ENCODE measurements at places on chromosomes 1 and 21. TPM values are rescaled to one million over a fixed set of nuclear protein-coding genes. Genes with fewer than 3 reads are reported as not detected.

GRCh38 chr1:21156019-21156418 is 20.7 kb downstream of the EIF4G3 start:
- DNase-seq = no peak

Gene CLCA2
- not detected for total RNA-seq

Gene C1QB
- total RNA-seq = 79.0 TPM

DNA sequence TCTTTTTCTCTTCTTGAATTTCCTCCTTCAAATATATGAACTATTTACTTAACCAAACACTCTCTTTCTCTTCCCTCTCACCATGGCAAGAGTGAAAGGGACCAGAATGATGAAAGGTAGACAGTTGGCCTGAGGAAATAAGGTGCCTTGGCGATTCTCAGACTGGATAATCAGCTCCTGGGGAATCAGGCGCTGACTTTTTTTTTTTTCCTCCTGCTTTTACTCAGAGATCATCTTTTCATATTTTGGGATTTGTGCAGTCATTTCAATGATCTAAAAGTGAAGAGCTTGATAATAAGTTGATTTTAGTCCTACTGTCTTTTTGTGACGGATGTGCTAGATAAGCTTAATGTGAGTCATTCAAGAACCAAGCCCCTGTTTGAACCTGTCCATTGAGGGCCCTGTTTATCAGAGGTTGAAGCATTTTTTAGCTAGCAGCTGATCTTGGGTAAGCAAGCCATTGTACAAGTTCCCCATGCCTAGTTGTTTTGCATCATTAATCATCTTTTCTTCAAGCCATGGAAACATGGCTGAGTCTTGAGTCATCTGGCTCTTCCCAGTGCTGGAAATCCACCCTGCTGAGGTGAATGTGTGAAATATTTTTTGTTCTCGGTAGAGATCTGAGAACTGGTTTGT is 40.8 kb downstream of the ITSN1 start:
- DNase-seq = no peak

Gene CELA3B
- total RNA-seq = 7.4 TPM

Gene SELP
- total RNA-seq = 0.78 TPM

- peak; percentile 68 for DNase-seq
These were observed 28.6 kb upstream of the ZNF697 start for GRCh38 chr1:119676571-119677206.

DNA sequence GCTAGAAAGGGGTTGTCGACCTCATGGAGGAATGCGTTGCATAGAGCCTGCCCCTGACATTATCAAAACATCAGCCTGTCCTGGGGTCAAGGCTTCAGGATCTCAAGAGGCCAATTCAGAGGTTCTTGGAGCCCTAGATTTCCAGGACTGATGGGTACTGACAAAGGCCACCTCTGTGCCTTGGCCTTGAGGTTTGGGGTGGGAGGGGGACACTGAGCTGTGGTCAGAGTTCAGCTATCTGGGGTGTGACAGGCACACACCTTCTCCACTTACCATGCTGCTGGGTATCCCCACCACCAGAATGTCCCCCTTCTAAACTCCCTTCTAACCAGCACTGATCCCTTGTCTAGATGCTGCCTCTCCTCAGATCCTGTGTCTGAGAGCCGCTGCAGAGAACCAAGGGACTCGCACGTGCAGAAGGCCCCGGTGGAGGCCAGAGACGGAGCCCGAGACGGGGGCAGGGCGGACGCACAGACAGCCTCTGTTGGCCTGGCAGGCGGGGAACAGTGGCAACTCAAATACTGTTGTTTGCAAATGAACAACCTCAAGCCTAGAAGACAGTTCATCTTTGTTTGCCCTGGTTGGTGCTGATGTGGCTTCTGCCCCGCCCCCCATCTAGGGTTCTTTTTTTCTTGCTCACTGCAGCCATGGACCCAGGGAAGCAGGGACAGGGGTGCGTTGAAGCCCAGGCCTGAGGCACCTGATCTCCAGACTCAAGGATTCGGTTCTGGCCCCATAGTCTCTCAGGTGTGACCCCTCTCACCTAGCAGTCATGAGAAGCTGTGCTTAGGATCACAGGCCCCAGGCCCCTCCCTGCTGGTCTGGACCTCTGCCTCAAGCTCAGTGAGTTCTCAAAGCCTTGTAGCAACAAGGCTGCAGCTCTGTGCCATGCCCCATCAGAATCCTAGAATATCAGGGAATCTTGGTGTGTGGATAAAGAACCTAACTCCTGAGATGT is 28.1 kb upstream of the CSF1 start:
- DNase-seq = peak; percentile 37

Gene NBPF6
- total RNA-seq = not detected

Gene TP53BP2
- total RNA-seq = 11.6 TPM

GRCh38 chr1:112395256-112395820 is 676 bp upstream of the CTTNBP2NL start:
- no peak for DNase-seq

DNA sequence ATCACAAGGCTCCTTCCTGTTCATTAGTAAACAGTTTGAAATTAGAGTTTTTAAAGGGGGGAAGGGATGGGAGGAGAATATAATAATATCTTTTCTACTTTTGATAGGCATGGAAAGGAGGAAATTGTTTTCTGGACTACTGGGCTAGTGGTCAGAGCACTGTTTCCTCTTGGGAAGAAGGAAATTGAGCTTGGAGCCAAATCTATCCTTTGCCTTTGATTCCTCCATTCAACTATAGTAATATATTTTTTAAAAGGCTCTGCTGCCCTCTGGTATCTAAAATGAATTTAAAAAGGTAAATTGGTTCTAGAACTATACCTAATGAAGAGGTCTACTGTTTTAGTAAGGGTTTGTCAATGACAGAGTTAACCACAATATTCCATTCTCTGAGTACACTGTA is 5.9 kb downstream of the IARS2 start:
- no peak for DNase-seq

DNA sequence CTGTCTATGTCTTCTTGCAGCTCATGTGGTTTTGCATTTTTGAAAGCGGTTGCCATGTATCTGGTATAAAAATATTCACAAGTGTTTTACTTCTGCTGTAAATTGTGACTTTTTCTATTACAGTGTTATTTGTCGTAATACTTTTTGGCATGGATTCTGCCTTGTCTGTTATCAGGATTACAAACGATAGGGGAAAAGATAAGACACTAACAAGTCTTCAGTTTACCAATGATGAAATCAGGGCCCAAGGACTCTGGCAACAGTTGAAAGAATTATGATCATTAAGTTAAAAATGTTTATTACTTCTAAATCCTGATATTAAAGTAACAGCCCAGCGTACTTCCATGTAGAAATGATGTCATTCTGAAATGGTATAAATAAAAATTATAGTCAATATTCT is 298.8 kb downstream of the KIF26B start:
- no peak for DNase-seq

DNA sequence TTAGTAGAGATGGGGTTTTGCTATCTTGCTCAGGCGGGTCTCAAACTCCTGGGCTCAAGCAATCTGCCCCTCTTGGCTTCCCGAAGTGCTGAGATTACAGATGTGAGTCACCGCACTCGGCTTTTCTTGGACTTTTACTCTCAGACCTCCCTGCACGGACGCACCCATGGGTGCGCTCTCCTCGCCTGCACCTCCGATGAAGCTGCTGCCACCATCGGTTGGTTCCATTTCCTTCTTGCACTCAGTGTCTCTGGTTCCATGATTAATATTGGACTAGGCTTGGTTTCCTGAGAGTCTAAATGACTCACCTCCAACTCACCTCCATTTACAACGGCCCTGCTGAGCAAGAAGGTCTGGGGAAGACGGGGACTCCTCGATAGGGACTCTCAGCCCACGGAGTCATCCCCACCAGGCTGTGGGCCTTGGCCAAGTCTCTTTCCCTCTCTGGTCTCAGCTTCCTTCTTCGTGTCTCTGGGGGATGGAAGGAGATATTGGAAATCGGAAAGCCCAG is 6.7 kb upstream of the TNFRSF8 start:
- DNase-seq = no peak

- DNase-seq = no peak
These were observed 88.1 kb upstream of the HNRNPU start for GRCh38 chr1:244952280-244952933.

Gene IGSF9
- 17.0 TPM for total RNA-seq

GRCh38 chr1:109589679-109590078 is 29.7 kb downstream of the GNAT2 start:
- DNase-seq = no peak

DNA sequence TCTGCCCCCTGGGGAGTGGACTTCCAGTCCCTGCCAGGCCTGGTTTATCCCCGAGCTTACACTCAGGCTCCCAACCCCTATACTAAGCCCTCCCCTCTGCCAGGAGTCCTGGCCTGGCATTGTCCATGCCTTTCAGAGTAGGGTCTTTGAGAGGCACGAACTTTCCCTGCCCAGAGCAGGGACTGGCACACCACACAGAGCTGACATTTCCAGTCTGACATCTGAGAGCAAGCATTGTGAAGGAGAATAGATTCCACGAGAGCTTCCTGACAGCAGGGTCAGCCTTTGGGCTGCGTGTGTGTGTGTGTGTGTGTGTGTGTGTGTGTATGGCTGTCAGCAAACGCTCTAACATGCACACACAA is 59.5 kb upstream of the LAPTM5 start:
- DNase-seq = no peak

- no peak for DNase-seq
These were observed 309.0 kb downstream of the CTH start for GRCh38 chr1:70720109-70720508.

DNA sequence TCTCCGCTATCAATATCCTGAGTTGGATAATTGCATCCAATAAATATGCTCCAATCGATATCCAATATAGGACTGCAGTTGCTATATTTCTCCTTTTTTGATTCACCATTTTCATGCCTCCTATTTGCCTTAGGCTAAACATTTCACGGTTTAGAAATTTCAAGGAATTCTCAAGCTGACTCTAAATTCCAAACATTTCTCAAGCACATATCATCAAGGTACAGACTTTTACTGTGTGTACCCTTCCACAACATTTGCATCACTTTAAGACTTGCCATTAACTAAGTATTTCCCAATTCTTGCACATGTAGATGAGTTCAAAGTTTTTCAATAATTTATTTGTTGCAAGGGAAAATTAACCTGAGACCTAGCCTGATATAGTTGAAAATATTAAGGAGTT is 795.2 kb upstream of the TMPRSS15 start:
- no peak for DNase-seq

Gene CD53
- 9.3 TPM for total RNA-seq

DNA sequence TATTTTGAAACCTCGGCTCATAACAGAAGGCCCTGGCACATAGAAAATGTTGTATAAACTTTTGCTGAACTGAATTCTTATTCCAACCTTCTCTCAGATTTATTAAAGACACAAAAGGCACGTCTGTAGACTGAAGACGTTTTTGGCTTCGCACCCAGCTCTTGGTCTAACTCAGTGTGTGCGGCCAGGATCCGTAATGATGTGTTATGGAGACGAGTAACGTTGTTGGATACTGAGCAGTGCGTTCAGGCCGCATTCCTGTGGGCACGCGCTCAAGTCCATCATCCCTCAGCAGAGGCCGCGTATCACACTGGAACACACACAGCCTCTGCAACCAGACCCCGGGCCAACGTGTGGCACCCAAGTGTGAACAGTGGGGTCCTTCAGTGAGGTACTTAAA is 154.8 kb upstream of the RAB4A start:
- no peak for DNase-seq

GRCh38 chr1:72023063-72023930 is 259.0 kb downstream of the NEGR1 start:
- DNase-seq = no peak

DNA sequence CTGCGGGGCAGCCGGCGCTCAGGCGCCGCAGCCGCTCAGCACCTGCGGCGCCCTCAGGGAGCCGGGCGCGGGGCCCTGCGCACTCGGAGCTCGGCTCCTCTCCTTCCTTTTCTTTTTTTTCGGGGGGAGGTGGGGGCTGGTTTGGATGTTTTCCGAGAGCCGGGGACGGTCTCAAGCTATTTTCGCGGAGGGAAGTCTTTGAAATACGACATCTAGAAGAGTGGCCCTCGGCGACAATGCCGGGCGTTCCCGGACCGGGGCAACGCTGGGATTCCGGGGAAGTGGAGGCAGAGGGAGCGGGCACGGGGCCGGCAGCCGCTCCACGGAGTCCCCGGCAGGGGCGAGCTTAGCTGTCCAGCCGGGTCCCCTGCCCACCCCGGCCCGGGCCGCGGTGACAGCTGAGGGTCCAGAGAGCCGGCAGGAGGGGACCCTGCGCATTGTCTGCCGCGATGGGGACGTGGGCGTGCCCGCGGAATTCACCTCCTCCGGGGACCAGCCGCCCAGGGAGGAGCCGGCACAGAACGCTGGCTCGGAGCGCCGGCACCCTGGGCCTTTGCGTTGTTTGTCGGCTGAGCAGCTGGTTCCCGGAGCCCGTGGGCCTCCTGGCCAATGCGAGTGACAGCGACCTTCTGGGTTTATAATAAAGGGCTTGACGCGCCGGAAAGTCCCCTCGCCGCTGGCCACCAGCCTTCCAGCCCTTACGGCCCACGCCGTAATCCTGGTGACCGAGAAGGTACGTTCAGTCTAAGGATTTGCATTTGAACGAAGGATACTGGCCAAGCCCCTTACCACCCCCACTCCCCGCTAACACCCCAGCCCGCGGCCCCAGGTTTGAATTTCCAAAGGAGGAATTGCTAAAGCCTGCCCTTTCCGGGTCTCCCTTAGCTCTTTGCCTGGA is 582 bp downstream of the SLC37A1 start:
- peak; percentile 73 for DNase-seq

Gene IGFN1
- not detected for total RNA-seq

Gene SAMD13
- 0.23 TPM for total RNA-seq

Gene DMRTA2
- not detected for total RNA-seq

Gene CEP170
- total RNA-seq = 11.3 TPM

DNA sequence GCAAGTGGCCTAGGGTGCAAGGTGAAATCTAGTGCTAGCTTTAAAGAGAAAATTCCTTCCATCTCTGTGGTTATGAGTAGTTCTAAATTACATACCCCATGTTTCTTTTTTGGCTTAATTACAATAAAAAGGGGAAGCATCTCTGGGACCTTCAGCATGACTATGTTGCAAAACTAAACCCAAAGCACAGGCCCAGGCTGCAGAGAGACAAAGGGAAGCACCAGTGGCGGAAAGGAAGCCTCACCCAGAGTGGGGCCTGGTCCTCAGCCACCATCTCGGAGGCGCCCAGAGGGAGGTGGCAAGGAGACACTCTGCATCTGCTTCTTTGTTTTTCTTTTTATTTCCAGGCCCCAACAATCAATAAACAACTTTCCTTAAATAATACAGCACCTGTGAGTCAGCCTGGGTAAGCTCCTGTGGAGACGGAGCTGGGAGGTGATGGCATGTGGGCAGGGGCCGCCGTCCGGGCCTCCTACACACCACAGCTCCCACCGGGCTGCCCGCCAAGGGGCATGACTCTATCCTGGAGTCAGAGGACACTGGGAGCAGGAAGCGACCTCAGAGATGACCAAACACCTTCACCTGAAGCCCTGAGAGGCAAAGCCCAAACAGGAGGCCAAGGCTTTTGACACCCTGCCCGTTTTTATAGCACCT is 21.7 kb downstream of the ITPKB start:
- no peak for DNase-seq

GRCh38 chr1:64019818-64020217 is 183.6 kb upstream of the UBE2U start:
- DNase-seq = no peak
